ENCODE measurements at places on chromosomes 6 and 20. TPM values are rescaled to one million over a fixed set of nuclear protein-coding genes. Genes with fewer than 3 reads are reported as not detected.

- DNase-seq, result no peak
Measured at GRCh38 chr6:66522864-66523263, 815.8 kb upstream of the EYS start.

GRCh38 chr20:15921930-15922329 lies 651.3 kb downstream of the KIF16B start:
- DNase-seq, result no peak

- no peak for DNase-seq
Measured at GRCh38 chr6:6920114-6920986, 187.4 kb upstream of the RREB1 start.

- no peak for DNase-seq
Measured at GRCh38 chr20:63536241-63536977, 767 bp downstream of the PTK6 start.

Gene OVOL2
- total RNA-seq, result not detected

- peak; percentile 12 for DNase-seq
Measured at GRCh38 chr6:2476376-2476775, 231.0 kb upstream of the GMDS start.

GRCh38 chr6:6975459-6976111 lies 132.2 kb upstream of the RREB1 start:
- DNase-seq, result no peak

Gene ADA
- total RNA-seq, result 7.7 TPM

DNA sequence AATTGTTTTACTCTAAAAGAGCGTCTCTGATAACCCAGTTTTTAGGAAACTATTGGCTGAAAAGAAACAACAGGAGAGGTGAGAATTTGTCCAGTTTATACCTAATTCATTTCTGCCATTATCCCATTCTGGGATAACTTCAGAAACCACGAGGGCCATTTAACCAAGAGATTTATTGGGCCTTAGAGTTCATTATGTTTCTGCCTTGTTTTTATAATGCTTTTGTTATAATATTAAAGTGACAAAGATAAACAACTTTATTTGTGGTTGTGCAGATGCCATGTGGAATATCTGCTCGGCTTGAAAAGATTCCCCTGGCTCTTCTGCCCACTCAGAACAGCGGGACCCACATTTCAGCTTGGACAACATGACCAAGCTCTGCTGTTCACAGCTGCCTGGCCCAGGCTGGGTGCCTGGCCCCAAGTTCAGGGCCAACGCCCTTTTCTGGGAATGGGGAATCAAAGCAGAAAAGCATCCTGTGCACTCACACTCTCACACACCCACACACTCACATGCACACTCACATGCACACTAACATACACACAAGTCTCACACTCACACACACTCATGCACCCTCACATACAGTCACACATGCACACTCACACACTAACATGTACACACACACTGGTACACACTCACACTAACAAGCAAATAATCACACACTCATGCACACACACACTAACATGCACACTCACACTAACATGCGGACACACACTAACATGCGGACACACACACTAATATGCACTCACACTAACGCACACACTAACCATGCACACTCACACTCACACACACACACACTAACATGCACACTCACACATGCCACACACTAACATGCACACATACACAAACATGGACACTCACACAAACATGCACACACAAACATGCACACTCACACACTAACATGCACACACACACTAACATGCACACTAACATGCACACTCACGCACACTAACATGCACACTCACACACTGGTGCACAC lies 86.7 kb upstream of the NEDD9 start:
- DNase-seq, result no peak

DNA sequence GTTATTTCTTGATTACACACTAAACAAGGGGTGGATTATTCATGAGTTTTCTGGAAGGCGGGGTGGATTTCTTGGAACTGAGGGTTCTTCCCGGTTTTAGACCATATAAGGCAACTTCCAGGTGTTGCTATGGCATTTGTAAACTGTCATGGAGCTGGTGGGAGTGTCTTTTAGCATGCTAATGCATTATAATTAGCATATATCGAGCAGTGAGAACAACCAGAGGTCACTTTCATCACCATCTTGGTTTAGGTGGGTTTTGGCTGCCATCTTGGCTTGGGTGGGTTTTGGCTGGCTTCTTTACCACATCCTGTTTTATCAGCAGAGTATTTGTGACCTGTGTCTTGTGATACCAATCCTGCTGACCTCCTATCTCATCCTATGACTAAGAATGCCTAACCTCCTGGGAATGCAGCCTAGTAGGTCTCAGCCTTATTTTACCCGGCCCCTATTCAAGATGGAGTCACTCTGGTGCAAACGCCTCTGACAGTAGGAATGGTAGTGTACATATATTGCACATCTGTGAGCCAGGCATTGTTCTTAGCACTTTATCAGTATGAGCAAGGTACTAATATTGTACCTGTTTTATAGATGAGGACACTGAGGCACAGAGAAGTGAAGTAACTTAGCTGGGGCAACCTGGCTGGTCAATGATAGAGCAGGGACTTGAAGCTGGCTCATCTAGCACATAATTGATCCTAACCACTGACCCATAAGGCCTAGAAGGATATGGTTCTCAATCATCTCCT lies 203.7 kb downstream of the NFATC2 start:
- no peak for DNase-seq

- no peak for DNase-seq
Measured at GRCh38 chr6:119301429-119301828, 48.1 kb downstream of the MAN1A1 start.

DNA sequence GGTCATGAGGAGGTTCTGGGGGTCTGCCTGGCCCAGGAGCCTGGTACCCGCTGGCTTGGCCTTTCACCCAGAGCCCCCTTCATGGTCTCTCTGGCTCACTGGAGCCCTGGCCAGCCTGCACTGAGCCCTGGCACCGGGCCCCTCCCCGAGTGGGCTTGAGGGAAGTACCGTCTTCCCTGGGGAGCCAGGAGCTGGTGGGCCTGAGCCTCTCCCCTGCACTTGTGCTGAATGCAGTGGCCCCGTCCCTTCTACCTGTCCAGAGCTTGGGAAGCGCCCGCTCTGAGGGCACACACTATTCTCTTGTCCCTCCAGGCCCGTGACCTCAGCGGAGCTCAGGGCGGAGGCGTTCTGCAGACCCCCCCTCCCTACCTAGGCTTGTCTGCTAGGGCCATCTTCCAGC lies 62.2 kb downstream of the TCP11 start:
- DNase-seq, result peak; percentile 54

Gene TUBB1
- total RNA-seq, result 1.0 TPM

DNA sequence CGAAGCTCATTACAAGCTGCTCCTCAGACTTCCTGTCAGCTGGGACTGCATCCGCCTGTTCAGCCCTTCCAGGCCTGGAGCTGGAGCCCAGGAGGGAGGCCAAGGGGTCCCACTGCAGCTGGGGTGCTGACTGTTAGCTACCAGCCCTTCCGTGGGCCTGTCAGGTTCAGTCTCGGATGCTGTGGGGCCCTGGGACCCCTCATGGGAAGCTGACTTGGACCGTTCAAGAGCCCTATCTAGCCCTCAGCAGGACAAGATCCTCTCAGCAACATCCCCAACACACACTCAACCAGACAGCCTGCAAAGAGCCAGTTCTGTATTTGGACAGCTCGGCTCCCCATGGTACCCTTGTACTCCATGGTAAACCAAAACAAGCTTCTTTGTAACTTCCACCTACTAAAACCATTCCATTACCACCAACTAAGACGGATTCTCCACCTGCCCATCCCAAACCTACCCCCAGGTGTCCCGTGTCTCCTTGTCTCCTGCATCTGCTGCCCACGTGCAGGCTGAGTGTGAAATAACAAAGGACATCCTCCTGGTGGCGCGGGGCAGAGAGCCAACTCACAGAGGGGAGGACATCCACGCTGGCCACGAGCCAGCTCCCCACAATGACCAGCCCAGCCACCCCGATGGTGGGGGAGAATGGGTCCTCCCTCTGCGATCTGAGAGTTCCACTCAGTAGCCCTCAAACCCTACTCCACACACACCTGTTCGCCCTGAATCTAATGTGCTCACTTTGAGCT lies 111.2 kb downstream of the TAF4 start:
- DNase-seq, result peak; percentile 47

Gene LTB
- total RNA-seq, result 4.0 TPM

- no peak for DNase-seq
Measured at GRCh38 chr20:63446216-63447024, 26.0 kb downstream of the KCNQ2 start.

GRCh38 chr6:10408457-10408856 lies 6.4 kb downstream of the TFAP2A start:
- no peak for DNase-seq

- DNase-seq, result no peak
Measured at GRCh38 chr20:51195419-51195901, 172.6 kb upstream of the KCNG1 start.

DNA sequence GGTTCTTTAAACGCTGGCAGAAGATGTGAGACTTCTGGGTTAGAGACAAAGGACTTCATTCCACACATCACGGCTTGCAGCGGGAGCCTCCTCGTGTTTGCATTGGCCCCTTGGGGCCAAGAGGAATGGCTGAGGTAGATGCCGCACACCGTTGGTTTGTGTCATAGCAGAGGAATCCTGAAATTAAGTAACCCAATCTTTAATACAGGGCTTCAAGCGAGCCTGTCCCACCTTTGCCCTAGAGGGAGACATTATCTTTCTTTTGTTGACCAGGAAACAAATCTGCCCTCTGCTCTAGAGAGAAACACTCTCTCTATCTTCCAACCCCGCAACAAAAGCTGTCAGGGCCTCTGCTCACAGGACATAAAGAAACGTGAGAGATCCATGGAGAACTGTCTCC lies 277.5 kb upstream of the ZFP64 start:
- no peak for DNase-seq

GRCh38 chr6:108727966-108728730 lies 120.1 kb upstream of the ARMC2 start:
- DNase-seq, result no peak

DNA sequence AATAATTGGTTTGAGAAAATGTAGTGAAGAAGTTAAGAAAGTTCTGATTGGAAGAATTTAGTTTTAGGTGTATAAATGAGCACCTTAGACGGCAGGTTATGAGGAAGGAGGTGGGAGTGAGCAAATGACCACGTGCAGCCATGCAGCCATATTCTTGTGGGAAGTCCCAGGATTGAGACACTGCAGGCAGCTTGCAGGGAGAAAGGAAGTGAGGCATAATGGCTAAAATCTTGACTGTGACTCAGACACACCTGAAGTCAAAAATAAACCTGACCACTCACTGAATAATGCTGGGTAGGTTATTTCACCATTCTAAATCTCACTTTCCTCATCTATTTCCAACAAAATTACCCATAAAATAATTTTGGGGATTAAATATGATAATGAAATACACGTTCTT lies 16.6 kb downstream of the DSE start:
- DNase-seq, result no peak

GRCh38 chr20:19026121-19026878 lies 186.1 kb upstream of the SLC24A3 start:
- no peak for DNase-seq

Gene EDEM2
- total RNA-seq, result 15.4 TPM

DNA sequence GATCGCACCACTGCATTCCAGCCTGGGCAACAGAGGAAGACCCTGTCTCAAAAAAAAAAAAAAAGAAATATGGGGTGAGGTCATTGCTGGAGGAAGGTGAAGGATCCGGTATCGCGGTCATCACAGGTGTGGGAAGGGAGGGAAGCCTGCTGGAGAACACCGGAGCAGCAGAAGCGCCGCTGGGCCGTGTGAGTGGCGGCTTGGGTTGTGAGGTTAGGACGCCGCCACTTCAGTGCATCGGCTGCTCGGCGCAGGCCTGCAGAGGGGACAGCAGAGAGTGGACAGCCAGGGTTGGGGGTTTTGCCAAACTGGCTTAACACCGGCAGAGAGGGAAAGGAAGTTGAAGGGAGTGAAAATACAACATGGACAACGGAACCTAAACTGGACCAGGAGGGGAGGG lies 5.4 kb downstream of the TLDC2 start:
- no peak for DNase-seq

Gene C4B
- total RNA-seq, result 392 TPM

GRCh38 chr6:129248946-129249345 lies 366.0 kb downstream of the LAMA2 start:
- no peak for DNase-seq

Gene TSHZ2
- total RNA-seq, result 33.1 TPM

DNA sequence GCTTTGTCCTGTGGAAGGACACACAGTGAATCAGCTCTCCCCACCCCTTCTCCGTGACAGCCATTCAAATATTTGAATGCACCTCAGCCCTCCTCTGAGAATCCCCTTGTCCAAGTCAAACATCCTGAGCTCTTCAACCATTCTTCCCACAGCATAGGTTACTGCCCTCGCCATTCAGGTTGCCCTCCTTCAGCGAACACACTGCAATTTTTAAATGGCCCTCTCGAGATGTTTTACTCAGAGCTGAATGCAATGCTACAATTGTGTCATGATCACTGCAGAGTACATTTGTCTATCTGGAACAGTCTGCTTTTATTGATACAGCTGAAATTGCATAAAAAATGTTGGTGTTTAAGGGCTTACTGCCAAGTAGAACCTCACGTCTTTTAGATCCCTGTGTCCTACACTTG lies 48.9 kb downstream of the SLC2A12 start:
- no peak for DNase-seq

DNA sequence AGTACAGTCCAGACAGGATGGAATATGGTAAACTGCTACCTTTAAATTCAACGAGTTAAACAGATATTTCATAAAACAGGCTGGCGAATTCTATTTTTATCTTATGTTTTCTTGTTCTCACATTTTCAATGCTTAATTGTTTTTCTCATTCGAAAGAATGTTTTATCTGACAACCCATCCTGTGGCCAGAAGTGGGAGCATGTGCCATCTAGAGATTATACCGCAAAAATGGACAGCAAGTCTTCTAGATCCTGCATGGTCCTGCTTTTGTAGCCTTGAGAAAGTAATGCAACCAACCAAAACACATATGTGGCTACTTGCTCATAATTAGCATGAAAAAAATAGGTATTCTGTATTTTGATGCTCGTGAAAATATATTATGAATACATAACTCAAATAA lies 30.7 kb downstream of the TUBB2B start:
- DNase-seq, result no peak

- no peak for DNase-seq
Measured at GRCh38 chr20:47800623-47801022, 15.3 kb upstream of the SULF2 start.

Gene CDH4
- 2.2 TPM for total RNA-seq

Gene NRSN1
- not detected for total RNA-seq

DNA sequence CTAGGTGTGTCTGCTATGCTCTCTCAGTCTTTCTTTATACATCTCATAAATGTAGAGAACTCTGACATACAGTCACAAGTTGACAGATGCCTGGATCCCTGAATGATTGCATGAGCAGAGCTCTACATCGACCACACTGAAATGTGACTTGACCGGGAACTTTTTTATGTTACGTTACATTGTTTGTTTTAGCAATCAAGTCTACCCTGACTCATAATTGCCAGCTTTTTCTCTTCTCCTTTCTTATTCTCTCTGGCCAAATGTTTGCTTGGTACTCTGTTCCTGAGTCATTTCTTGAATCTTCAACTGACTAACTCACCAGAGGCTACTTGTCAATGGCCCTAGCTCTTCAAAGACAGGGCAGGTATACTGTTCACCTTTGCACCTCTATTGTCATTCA lies 213.6 kb upstream of the DTNBP1 start:
- no peak for DNase-seq

GRCh38 chr6:76940191-76940590 lies 523.1 kb downstream of the HTR1B start:
- no peak for DNase-seq

Gene ULBP3
- 2.9 TPM for total RNA-seq
